Testis (tissue), 5 donors: ENCODE measurements at places on chromosomes 6 and 20. TPM values are rescaled to one million over a fixed set of nuclear protein-coding genes. Genes with fewer than 3 reads are reported as not detected.

Gene SLC22A2
- 0.24 TPM for total RNA-seq

DNA sequence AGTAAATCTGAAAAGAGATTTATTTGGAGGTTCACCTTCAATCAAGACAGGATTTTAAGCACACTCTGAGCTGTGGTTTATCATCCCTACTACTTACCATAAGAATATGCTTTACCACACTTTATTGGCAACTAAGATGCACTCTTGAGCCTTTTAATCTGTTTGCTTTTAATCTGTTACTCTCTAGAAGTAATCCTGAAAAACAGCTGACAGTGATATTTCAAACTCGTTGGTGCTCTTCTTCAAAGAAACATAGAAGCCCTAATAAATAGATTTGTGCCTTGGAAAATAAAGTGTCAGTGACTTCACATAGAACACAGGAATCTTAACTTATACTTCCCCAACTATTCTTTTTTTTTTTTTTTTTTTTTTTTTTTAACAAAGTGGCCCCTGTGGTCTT is 102.9 kb downstream of the HIVEP1 start:
- no peaks in the 10 kb centered on the region for H3K4me1 ChIP-seq
- no peaks in the 10 kb centered on the region for H3K36me3 ChIP-seq
- no peak overlapping the region for H3K27ac ChIP-seq
- H3K4me3 ChIP-seq = no peak overlapping the region

Gene OVOL2
- 7.2 TPM for total RNA-seq

Gene HLA-DOA
- total RNA-seq = 1.7 TPM
